ENCODE measurements at places on chromosomes 5 and 9.

DNA sequence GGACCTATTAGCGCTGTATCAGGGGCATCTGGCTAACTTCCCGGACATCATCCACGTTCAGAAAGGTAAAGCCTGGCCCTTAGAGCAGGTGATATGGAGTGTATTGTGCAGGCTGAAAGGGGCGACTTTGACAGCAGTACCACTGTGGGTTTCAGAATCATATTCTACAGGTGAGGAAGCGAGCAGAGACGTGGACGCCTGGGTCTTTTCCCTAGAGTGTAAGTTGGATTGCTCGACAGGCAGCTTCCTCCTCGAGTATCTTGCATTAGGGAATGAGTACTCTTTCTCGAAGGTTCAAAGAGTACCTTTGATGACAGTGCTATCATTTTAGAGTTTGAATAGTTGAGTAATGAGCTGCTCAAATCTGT lies 1.9 kb downstream of the SNX18 start:
- DNase-seq = no peak

- no peak for DNase-seq
Measured at GRCh38 chr5:31148959-31149475, 44.5 kb upstream of the CDH6 start.

GRCh38 chr5:178469011-178469974 lies 120.9 kb downstream of the COL23A1 start:
- no peak for DNase-seq

- DNase-seq = peak; percentile 15
Measured at GRCh38 chr5:76942581-76942980, 10.3 kb upstream of the CRHBP start.

GRCh38 chr9:71760901-71761300 lies 7.4 kb downstream of the CEMIP2 start:
- DNase-seq = no peak

DNA sequence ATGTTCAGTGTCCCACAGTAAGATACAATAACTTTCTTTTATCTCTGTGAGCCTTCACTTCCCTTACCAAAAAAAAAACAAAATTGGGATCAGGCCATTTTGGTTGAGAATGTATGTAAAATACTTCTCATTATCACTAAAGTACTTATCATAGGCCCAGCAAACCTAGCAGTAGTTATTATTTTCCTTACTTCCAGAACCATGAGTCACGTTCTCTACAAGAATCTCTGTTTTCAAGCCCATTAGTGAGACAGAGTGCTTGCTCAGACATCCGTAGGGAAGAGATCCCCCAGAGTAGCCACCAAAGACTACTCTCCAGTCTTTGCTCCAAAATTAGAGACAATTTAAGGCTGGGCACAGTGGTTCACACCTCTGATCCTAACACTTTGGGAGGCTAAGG lies 103.9 kb upstream of the NR5A1 start:
- DNase-seq = no peak

DNA sequence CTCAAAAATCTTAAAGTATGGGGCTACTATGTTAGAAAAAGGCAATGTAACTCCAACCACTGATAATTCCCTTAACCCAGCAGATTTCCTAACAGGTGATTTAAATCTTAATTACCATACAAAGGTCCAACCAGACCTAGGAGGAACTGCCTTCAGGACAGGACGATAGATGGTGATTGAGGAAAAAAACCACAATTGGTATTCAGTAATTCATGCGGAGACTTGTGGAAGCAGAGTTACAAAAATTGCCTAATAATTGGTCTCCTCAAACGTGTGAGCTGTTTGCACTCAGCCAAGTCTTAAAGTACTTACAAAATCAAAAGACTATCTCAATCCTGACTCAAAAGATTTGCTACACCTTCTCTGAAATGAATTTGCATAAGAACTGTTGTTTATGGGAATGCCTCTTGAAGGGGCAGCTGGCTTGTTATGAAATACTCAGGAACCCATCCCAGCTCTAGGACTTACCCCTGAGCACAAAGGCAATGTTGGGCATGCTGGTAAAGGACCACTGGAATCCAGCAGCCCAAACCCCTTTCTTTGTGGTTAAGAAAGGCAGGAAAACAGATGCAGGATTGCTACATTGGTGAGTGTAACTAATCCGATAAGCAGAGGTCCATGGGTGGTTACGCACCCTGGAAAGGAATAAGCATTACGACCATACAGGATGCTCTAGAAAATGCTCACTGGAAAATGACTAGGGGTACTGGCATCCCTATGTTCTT lies 26.7 kb upstream of the EPB41L4A start:
- DNase-seq = no peak

DNA sequence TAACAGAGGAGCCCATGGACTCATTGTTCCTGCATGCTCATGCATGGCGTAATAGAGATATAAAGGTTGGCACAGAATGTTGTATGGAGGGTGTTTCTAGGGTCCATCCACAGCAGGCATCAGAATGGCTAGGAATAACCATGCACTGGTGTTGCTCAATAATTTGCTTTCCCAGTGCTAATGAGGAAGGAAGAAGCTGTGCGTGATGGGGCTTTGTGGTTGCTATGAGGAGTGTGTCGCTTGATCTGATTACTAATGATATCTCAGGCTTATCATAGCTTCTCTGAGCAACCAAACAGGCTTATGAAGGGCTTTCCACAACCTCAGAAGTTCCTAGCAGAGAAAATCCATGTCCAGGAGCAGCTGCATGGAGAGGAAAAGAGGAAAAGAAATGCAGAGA lies 151.3 kb upstream of the TRPC7 start:
- no peak for DNase-seq

DNA sequence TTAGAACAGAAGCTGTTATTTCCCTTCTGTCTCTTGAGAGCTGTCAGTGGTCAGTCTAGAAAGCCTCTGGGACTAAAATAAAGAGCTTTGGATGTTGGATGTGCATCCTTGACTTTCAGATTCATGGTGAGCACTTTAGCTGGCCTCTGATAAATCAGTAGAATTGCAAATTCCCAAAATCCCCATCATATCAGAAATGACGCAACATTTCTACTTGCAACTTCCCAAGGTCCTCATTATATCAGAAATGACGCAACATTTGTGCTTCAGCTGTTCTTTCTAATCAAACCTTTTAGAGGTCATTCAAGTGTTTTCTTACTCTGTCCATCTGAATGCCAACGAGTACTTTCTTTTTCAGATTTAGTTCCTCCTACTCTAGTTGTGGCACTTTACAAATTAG lies 167.3 kb upstream of the MOCS2 start:
- DNase-seq = no peak

DNA sequence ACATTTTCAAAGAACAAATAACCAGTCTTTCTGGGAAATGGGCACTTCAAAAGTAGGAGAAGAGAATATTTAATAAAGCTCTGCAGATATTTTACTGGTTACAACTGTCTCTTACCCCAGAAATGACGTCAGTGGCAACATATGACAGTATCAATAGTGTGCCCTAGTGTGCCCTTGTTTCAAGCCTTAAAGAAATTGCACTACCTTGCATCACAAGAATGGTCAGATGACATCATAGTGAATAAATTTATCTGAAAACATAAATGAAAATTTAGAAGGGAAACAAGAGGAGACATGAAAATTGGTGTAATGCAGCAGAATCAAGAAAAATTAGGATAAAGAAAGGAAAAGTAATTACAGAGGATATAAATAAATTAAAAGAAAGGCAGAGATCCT lies 176.7 kb downstream of the GNAQ start:
- DNase-seq = no peak

GRCh38 chr5:150500905-150501304 lies 7.0 kb upstream of the NDST1 start:
- DNase-seq = no peak

DNA sequence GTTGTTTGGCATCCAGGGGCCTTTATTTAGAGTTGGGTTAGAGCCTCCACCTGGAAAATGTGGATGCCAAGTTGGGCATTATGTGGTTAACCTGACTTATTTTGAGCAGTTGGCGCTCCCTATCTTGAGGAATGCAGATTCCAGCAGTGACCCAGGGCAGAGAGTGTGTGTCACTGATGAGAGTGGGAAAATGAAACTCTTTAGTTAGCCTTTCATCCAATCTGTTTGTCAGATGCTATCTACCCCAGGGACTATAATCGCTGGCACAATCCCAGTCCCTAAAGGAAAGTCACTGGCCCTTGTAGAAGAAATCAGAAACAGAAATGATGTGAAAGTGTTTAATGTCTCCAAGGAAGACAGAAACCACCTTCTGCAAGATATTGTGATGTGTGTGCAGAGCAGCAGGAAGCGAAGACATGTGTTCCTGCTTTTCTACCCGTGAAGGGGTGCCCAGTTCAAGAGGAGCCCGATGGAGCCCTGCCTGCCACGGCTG lies 10.2 kb upstream of the STING1 start:
- no peak for DNase-seq

- DNase-seq = no peak
Measured at GRCh38 chr5:140118302-140118936, 4.5 kb downstream of the PURA start.

- no peak for DNase-seq
Measured at GRCh38 chr5:135868681-135869080, 27.0 kb downstream of the IL9 start.

DNA sequence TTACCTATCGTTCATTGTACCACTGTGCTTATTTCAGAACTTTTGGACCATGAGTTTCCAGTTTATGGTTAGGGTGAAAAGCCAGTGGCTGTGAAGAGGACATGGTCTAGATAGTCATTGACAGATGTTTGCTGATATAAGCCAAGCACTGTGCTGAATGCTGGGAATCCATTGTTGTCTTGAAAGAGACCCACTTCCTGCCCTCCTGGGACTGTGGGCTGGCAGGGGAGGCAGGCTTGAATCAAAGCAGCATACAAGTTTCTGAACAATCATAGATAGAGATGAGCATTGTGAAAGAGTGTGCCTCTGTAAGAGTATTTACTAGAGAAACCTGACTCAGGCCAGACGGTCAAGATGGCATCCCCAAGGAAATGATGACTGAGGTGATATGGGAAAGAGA lies 73.4 kb downstream of the NMUR2 start:
- no peak for DNase-seq

- DNase-seq = no peak
Measured at GRCh38 chr5:16815432-16815831, 120.7 kb downstream of the MYO10 start.

DNA sequence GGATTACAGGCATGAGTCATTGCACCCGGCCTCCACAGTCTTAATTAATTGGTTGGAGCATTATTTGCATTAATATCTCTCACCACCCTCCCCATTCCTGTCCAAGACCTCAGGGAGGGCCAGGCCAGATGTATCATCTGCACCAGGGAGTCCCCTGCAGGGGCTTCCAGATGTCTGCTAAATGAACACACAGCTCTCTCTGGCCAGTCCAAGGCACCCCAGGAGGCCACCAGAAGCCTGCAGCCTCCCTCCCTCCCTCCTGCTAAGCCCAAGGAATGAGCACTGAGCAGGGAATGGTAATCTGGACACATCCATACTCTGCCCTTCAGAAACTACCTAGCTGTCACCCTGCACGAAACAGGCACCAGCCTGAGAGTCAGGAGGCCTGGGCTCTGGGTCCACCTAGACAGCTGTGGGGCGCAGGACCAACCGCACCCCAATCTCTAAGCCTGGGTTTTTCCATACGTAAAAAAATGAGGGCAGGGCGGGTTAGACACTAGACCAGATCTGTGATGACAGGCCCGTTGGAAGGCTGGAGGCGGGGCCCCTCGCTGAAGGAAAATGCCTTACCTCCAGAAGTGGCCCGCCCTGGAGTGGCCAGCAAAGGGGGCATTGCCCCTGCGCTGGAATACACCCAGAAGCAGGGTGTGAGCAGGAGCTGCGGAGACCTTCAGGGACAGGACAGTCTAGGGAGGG lies 8.3 kb downstream of the CIZ1 start:
- no peak for DNase-seq

DNA sequence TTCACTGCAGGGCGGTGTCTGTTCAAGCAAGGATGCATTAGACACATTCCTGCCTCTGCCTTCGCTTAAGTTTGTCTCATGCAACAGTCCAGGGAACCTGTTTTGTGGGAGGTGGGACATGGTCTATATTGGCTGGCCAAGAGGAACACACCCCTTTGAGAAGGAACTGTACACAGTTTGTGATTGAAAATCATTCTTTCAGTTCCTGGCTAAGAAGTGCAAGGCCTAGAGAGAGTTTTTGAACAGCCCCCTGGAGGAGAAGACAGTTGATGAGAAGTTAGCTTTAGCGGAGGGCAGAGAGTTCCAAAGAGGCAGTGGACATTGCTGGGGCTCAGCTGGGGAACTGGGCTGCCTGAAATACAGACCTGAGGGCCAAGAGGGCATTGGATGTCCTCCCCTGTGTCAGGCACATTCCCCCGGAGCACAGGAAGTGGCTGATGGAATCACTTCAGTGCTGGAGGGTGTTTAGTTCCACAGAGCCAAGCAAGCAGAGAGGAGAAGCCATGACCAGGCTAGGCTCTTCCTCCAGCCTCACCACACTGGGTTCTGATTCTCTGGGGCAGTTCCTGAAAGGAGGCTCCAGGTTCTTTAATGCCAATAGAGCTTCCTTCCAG lies 66.6 kb downstream of the RGS3 start:
- DNase-seq = no peak

- DNase-seq = no peak
Measured at GRCh38 chr9:32423371-32423770, 38.9 kb downstream of the ACO1 start.

DNA sequence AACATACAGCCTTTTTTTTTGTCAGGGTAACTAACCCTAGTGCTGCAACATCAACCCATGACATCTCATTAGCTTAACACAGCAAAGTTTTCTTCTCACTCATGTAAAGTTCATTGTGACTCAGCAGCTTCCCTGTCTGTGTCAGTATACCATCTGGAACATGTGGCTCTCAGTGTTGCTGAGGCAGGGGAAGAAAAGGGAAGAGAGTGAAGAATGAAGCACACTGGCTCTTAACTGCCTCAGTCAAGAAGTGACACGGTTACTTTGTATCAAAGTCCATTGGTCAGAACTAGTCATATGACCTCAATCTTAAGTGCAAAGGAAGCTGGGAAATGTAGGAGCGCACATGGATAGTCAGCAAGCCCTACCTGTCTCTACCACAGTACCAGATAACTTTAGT lies 185.0 kb upstream of the ELL2 start:
- peak; percentile 65 for DNase-seq
